ENCODE measurements at places on chromosomes 5 and 9.

GRCh38 chr9:107471552-107471951 is 18.0 kb downstream of the KLF4 start:
- DNase-seq: no peak

- DNase-seq: no peak
Observed at GRCh38 chr5:10602031-10602806, 38.3 kb downstream of the ANKRD33B start.

- DNase-seq: no peak
Observed at GRCh38 chr9:126857261-126857960, 3.0 kb upstream of the ZBTB34 start.

DNA sequence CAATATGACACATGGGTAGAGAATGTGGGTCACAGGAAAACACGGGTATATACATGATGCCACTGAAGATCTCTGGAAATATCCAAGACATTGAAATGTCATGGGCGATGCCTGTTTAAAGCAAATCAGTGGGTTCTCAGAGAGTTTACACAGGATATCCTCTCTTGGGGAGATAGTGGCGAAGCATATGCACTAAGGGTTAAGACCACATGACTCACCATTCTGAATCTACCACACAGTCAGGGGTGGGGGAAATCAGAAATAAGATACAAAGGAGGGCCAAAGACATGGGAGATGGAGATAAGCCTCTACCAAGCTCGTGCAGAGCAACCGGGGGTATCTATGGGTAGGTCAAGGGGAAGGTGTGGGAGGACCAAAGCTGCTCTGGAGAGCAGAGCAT is 58.8 kb downstream of the SH3PXD2B start:
- DNase-seq: no peak
